ENCODE measurements at places on chromosomes 12 and 14.

DNA sequence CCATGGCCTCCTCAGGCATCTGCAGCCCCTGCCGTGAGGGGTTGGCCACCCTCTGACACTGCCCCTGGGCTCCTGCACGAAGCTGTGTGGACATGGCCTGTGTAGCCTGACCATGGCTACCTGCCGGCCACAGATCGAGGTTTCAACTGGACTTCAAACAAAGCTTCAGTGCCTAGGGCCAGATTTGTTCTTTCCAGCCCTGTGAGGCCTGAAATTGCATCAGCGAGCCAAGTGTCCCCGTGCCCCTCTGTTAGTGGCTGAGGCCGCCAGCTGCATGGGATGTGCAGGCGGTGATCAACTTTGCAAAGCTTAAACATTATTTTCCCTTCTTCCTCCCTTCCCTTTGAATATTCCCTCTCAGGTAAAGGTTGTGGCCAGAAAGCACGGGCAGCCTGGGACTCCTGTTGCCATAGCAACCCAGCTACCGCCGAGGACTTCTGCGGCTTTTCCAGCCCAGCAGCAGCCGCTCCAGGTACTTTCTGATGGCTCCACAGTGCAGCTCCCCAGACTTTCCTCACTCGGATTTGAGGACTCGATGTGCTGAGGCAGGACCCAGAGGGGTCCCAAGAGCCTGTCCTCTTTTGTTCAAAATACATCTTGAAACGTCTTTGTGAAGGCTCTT, 35.8 kb downstream of the DDX51 start:
- H3K36me3 ChIP-seq: no peaks in the 10 kb centered on the region
- no peak overlapping the region for H3K4me3 ChIP-seq
- H3K27me3 ChIP-seq: no peaks in the 10 kb centered on the region
- no peak for DNase-seq

- H3K27me3 ChIP-seq: no peaks in the 10 kb centered on the region
- DNase-seq: no peak
- no peaks in the 10 kb centered on the region for H3K4me1 ChIP-seq
- H3K36me3 ChIP-seq: no peaks in the 10 kb centered on the region
- no peak overlapping the region for H3K27ac ChIP-seq
Observed at GRCh38 chr12:99960311-99960710, 24.4 kb downstream of the ANKS1B start.

GRCh38 chr12:57085999-57086492, 2.9 kb upstream of the NAB2 start:
- H3K4me1 ChIP-seq: no peaks in the 10 kb centered on the region
- H3K27me3 ChIP-seq: no peaks in the 10 kb centered on the region
- peak overlapping the region; percentile 99 for H3K27ac ChIP-seq
- H3K4me3 ChIP-seq: peak overlapping the region; percentile 64
- no peak for DNase-seq

GRCh38 chr12:98901189-98901588, 256.1 kb downstream of the APAF1 start:
- no peak overlapping the region for H3K27ac ChIP-seq
- H3K4me1 ChIP-seq: no peaks in the 10 kb centered on the region
- H3K4me3 ChIP-seq: no peak overlapping the region
- no peak for DNase-seq

GRCh38 chr12:29709054-29709453, 74.7 kb downstream of the TMTC1 start:
- no peak overlapping the region for H3K4me3 ChIP-seq
- no peaks in the 10 kb centered on the region for H3K27me3 ChIP-seq
- H3K4me1 ChIP-seq: peaks cover 3% of the 10 kb centered on the region
- DNase-seq: no peak
- no peaks in the 10 kb centered on the region for H3K36me3 ChIP-seq
- H3K27ac ChIP-seq: no peak overlapping the region

DNA sequence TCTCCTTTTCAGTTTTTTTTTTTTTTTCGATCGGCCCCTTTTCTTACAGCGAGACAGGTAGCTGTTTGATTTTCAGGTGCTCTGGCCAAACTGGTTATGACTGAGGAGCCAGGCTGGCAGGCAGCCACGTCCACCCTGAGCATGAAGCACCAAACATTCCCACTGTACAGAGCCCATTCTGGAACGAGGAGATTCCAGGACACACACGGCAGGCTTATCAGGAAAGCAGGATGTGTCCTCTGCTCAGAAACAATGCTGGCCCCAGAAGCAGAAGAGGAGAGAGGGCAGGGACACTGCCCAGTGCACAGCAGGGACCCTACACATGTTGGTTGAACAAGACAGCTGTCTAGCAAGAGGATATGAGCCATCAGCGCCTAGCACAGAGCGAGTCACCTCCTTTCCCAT, 3.7 kb upstream of the KRT2 start:
- peaks cover 7% of the 10 kb centered on the region for H3K27me3 ChIP-seq
- H3K4me1 ChIP-seq: peaks cover 3% of the 10 kb centered on the region
- DNase-seq: no peak
- no peak overlapping the region for H3K27ac ChIP-seq

- H3K27ac ChIP-seq: peak overlapping the region; percentile 14
- H3K4me1 ChIP-seq: peaks cover 33% of the 10 kb centered on the region
Observed at GRCh38 chr14:59262717-59263454, 74.4 kb downstream of the DAAM1 start.

- H3K27ac ChIP-seq: no peak overlapping the region
- H3K36me3 ChIP-seq: no peaks in the 10 kb centered on the region
- no peaks in the 10 kb centered on the region for H3K4me1 ChIP-seq
- no peak for DNase-seq
Observed at GRCh38 chr12:95017482-95017881, 14.0 kb upstream of the NDUFA12 start.

DNA sequence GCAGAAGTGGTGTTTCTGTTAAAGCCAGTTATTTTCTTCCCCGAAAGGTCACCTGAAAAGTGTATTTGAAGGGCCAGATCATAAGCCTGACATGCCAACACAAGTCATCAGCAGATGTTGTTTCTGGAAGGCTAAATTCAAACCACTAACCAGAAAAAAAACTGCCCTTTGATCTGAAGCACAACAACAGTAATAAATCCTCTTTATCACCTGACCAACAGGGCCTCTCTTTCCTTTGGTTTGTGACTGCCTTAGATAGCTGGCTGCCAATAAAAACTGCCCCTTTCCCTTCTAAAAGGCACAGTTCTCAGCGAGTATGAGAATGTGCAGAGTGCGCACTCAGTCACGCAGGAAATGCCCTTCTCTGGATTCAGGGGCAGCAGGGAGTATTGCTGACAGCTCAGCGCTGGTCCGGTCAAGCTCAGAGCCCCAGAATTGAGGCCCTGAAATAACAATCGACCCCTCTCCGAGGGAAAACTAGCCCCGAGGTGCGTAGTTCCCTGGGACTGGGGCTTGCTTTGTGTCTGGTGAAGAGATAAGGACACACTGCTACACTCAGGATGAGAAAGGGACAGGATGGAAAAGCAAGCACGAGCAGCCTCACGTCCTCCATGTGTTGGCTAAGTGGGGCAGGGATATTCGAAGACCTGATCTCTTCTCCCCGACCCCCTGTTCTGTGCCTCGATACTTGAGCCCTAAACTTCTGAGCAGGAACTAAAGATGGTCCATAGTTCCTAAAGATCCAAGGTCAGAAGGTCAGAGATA, 184.2 kb upstream of the GZMB start:
- H3K27ac ChIP-seq: no peak overlapping the region
- no peaks in the 10 kb centered on the region for H3K27me3 ChIP-seq
- no peak overlapping the region for H3K4me3 ChIP-seq
- DNase-seq: no peak
- no peaks in the 10 kb centered on the region for H3K4me1 ChIP-seq
- H3K36me3 ChIP-seq: no peaks in the 10 kb centered on the region

DNA sequence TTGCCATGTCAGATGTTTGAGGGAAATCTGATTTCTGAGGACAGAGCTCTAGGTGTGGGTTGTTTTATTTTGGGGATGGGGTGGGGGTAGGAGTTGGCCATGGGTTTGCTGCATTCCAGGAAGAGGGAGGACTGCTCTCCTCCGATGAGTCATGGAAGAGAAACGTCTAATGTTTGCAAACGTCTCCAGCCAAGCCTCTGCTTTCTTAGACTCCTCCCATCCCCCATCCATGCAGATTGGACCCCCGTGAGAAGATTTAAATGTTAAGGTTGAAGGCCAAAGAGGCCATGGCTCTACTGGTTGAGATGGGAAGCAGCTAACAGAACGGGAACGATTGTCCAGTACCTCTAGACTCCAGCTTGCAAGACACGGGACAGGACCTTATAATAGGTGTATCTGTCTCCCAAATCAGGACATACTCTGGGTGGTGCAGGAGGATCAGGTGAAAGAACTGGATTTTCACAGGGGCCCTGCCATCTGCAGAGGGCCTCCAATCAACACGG, 11.4 kb upstream of the ATP2A2 start:
- H3K36me3 ChIP-seq: no peaks in the 10 kb centered on the region
- H3K27ac ChIP-seq: no peak overlapping the region
- H3K27me3 ChIP-seq: no peaks in the 10 kb centered on the region

DNA sequence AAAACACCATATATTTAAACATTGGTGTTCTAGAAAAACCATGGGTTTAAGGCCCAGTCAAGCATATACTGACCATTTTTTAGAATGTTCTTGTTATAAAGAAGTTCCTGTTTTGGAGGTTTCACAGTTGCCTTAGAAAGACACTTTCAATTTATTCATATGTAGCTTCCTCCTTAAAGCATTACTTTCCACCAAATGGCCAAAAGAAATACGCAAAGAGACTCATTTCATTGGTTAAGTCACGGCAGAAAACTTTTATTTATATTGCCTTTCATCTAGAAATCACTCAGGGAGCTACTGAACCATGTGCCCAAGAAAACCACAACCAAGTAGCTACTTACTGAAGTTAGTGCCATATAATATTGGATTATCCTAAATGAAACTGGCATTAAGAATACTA, 40.0 kb downstream of the MYBPC1 start:
- H3K36me3 ChIP-seq: no peaks in the 10 kb centered on the region
- H3K4me1 ChIP-seq: no peaks in the 10 kb centered on the region
- H3K27me3 ChIP-seq: no peaks in the 10 kb centered on the region
- no peak overlapping the region for H3K27ac ChIP-seq
- no peak overlapping the region for H3K4me3 ChIP-seq

DNA sequence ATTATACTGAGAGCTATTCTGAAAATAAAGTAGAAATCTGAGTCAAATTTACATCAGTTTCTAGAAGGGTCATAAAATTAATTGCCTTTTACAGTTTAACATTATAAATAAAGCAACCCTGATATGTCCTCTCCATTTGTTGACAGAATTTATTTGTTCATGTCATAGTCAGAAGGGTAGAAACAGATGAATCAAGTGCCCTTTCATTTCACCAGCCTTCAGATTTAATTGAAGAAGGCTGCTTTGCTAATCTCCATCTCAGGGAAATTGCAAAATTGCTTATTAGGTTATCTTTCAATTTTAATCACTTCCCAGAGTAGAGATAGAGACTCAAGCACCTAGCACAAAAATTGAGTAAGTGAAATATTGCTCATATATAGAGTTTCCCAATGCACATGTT, 76.8 kb downstream of the ATXN7L3B start:
- H3K27ac ChIP-seq: no peak overlapping the region
- H3K4me3 ChIP-seq: no peak overlapping the region
- no peaks in the 10 kb centered on the region for H3K36me3 ChIP-seq
- no peak for DNase-seq
- no peaks in the 10 kb centered on the region for H3K4me1 ChIP-seq
- no peaks in the 10 kb centered on the region for H3K27me3 ChIP-seq

- no peaks in the 10 kb centered on the region for H3K27me3 ChIP-seq
- H3K4me3 ChIP-seq: peak overlapping the region; percentile 86
- no peaks in the 10 kb centered on the region for H3K4me1 ChIP-seq
- no peaks in the 10 kb centered on the region for H3K36me3 ChIP-seq
- no peak for DNase-seq
Observed at GRCh38 chr12:2891240-2892053, 756 bp downstream of the TULP3 start.

- H3K4me1 ChIP-seq: no peaks in the 10 kb centered on the region
- no peaks in the 10 kb centered on the region for H3K36me3 ChIP-seq
- H3K4me3 ChIP-seq: no peak overlapping the region
- H3K27ac ChIP-seq: peak overlapping the region; percentile 38
- no peak for DNase-seq
- no peaks in the 10 kb centered on the region for H3K27me3 ChIP-seq
Observed at GRCh38 chr12:29164477-29165393, 15.7 kb downstream of the FAR2 start.

Measured in tibial nerve (tissue), 4 donors.